Diencephalon (tissue), 1 donor: ENCODE measurements at places on chromosomes 13 and 19. TPM values are rescaled to one million over a fixed set of nuclear protein-coding genes. Genes with fewer than 3 reads are reported as not detected.

The RFPL4AL1 gene
- total RNA-seq = not detected

The PSG7 gene
- total RNA-seq = not detected

The COX7A1 gene
- 2.3 TPM for total RNA-seq

The TMEM145 gene
- total RNA-seq = 59.5 TPM

The PDE4A gene
- 9.0 TPM for total RNA-seq

The C19orf44 gene
- 6.2 TPM for total RNA-seq

The PCP2 gene
- total RNA-seq = not detected

The TNFSF9 gene
- 4.2 TPM for total RNA-seq

The ZNF761 gene
- 12.9 TPM for total RNA-seq

The LILRA6 gene
- 0.23 TPM for total RNA-seq

The TPTE2 gene
- total RNA-seq = 0.46 TPM

The PSMD8 gene
- total RNA-seq = 151 TPM

The EML2 gene
- total RNA-seq = 42.2 TPM

The ING1 gene
- total RNA-seq = 16.4 TPM

The FSD1 gene
- 51.4 TPM for total RNA-seq

The S1PR2 gene
- 4.4 TPM for total RNA-seq

The ZNF805 gene
- total RNA-seq = 30.2 TPM
